ENCODE measurements at places on chromosomes 4 and X.

GRCh38 chr4:4491396-4491893 lies 50.4 kb downstream of the STX18 start:
- no peak for DNase-seq

- DNase-seq = peak; percentile 26
These were observed 2691.0 kb downstream of the PCDH7 start for GRCh38 chr4:33411182-33411581.

- DNase-seq = no peak
These were observed 102.9 kb upstream of the LRPAP1 start for GRCh38 chr4:3634894-3635820.

GRCh38 chr4:121192480-121192879 lies 28.4 kb upstream of the TNIP3 start:
- DNase-seq = no peak

GRCh38 chr4:184784628-184785257 lies 41.0 kb downstream of the ACSL1 start:
- no peak for DNase-seq

- no peak for DNase-seq
These were observed 468 bp upstream of the SPIN2B start for GRCh38 chrX:57121816-57122215.

GRCh38 chrX:153455571-153455970 lies 9.7 kb upstream of the TREX2 start:
- no peak for DNase-seq

GRCh38 chr4:119046263-119046662 lies 89.4 kb upstream of the MYOZ2 start:
- no peak for DNase-seq

DNA sequence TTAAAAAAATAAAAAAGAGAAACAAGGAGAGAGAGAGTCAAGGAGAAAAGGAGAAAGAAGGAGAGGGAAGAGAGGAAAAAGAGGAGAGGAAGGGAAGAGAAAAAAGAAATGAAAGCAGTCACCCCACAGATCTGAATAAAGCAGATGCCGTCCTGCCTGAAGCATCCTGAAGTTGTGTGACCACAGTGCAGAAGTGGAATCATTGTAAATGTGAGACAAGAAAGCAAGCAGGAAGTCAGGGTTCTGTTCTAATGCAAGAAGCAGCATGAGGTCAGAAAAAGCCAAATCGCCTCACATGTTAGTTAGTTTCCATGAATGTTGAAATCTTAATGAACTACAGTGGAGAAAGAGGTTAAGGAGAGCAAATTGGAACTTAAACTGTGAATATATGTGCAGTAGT lies 692.5 kb downstream of the CENPC start:
- DNase-seq = no peak
